ENCODE measurements at places on chromosomes 7 and 10.

DNA sequence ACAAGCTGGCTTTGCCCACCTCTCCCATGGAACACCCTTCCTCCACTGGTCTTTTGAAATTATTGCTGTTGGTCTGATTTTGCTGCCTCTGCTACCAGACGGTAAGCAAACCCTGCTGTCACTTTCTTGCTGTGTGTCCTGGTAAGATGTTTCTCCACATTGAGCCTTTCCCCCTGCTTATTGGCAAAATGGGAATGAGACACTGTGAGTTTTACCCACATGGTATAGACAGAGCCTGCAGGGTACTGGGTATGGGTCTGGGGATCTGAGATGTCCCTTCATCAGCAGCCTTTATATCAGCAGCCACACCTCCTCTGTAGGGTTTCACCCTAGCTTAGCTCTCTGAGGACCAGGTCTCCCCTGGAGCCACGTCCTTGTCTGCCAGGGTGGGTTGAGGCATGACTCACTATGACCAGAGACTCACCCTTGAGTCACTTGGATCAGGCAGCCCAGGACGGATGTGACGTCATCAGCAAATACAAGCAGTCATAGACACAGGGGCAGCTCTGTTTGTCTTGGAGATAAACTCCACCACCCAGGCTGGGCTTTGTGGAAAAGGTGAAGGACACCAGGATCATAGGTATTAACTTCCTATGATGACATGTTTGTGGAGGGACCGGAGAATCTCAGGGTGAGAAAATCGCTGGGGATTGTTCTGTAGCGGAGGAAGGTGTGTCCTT, 17.9 kb upstream of the BAIAP2L1 start:
- no peak for DNase-seq

GRCh38 chr7:85030893-85031292, 156.0 kb downstream of the SEMA3D start:
- DNase-seq: no peak

GRCh38 chr10:50369931-50370330, 118.6 kb upstream of the ASAH2 start:
- DNase-seq: no peak

GRCh38 chr7:96169439-96169838, 152.5 kb downstream of the SLC25A13 start:
- no peak for DNase-seq

DNA sequence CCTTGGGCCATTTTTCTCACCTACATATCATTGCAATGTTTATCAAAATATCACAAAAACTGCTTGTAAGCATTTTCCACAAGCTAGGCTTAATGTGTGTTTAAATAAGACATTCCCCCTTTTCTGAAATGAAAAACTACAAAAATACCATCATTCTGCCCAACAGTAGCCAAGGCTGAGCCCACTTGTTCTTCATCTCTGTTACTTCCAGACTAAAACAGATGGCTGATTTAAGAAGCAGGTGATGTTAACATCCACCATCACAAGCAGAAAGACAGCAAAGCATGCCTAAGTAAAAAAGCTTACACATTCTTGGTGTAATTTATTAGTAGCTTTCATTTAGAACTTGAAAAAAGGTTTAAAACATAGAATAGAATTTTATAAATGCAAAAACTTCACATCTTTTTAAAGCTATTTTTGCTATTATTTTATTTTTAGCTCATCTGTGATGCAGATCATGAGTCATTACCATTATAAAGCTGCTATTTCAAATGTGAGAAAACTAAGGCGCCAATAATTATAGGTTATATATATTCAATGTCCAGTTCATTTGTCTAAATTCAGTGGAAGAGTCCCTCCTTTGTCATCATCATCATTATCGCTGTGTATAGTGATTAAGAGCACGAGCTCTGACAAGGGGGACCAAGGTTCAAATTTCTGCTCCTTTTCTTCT, 109.4 kb downstream of the RELN start:
- DNase-seq: no peak

- DNase-seq: no peak
Observed at GRCh38 chr7:108254259-108254658, 124.1 kb upstream of the LAMB4 start.

- DNase-seq: no peak
Observed at GRCh38 chr7:118104812-118105441, 79.0 kb upstream of the LSM8 start.

- no peak for DNase-seq
Observed at GRCh38 chr7:5414916-5415315, 8.7 kb downstream of the TNRC18 start.

- DNase-seq: no peak
Observed at GRCh38 chr7:30027065-30027456, 559 bp upstream of the FKBP14 start.

DNA sequence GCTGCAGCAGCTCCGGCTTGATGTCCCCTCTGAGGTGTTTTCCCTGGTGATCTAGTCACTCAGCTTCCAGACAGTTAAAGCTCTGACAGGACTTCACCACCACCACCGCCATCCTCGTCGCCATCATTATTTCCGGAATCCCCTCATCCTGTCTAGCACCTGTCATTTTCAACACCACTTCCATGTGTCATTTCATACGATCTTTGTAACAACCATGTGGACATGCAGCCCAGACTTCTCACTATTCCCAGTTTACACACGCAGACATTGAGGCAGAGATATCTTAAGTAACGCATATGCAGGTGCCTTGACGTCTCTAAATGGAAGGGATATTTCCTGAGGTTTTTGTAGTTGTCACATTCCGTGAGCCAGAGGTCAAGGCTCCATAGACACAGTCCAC, 530.6 kb upstream of the FOXK1 start:
- DNase-seq: no peak

DNA sequence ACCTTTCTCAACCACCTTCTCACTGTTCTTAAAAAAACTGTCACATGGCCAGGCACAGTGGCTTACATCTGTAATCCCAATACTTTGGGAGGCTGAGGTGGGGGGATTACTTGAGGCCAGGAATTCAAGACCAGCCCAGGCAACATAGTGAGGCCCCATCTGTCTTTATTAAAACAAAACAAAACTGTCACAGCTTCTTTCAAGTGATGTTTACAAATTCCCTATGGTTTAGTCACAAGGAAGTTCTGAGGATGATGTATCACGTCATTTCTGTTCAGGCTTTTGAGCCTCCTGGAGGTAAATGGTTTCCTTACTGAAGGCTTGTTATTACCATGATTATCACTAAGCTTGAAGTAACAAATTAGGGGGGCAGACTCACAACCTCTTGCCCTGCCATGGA, 186.2 kb downstream of the CFTR start:
- DNase-seq: no peak

- DNase-seq: peak; percentile 49
Observed at GRCh38 chr10:43225787-43226153, 41.1 kb downstream of the RASGEF1A start.

Data from stimulated activated CD8-positive, alpha-beta memory T cell treated with anti-CD3 and anti-CD28 coated beads, Interleukin-4, amount 100 ng/mL, for 4 hours (primary cell).